Hippocampal formation (tissue), 2 donors: ENCODE measurements at places on chromosomes 7 and 10.
A peak's percentile ranks its signal among the peaks of the same experiment; 100 is the strongest.

- DNase-seq: peak; percentile 32
Measured at GRCh38 chr10:110032801-110033700, 25.3 kb downstream of the ADD3 start.

GRCh38 chr7:123431075-123431614 is 103.2 kb downstream of the IQUB start:
- DNase-seq: no peak

DNA sequence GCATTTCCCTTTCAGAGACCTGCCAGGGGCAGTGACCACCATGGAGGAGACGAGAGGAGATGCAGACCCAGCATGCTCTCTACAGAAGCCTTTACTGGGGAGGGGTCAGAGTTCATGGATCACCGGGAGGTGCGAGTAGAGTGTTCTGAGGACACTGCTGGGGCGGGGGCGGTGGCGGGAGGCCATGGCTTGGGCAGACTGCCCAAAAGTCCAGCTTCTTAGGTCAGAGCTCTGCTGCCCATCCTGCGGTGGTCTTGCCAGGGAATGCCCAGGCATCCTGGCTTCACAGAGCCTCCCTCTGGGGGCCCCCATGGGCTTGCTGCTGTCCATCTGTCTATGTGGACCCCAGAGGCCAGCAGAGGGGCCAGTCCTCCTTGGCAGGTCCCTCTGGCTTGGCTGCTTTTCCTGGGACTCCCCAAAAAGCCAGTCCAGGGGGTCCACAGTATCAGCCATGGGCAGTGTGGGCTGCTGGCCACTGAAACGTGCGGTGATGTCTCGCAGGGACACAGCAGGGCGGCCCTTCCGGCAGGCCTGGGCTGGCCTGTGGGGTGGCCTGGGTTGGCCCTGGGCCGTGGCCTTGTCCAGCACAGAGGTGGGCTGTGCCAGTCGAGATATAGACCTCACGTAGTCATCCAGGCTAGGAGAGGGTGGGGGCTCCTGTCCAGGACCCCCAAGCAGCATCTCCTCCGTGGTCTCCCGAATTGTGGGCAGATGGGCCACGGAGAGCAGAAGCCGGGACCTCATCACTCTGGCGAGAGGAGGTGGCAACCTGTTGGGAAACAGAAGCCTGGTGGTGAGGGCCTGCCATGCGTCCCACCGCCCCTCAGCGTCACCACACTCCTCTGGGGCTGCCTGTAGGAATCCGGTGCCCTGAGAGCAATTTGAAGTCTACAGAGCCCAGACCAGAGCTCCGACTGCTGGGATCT is 1.1 kb downstream of the DEPP1 start:
- DNase-seq: no peak

DNA sequence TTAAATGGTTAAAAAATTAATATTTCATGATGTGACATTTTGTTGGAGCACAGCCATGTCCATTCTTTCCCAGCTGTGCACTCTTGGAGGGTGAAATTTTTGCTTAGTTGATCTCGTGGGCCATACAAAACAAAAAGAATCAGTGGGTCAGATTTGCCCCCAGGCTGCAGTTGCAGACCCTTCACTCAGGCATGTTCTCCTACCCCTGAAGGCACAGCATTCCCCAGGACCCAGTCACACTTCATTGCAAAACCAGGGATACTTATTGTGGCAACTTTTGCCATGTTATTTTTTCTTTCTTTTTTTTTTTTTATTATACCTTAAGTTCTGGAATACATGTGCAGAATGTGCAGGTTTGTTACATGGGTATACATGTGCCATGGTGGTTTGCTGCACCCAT is 6.0 kb downstream of the TAS2R40 start:
- DNase-seq: no peak

- DNase-seq: no peak
Measured at GRCh38 chr10:77400033-77400432, 237.6 kb downstream of the KCNMA1 start.

GRCh38 chr10:6019796-6020195 is 42.4 kb downstream of the IL2RA start:
- no peak for DNase-seq

DNA sequence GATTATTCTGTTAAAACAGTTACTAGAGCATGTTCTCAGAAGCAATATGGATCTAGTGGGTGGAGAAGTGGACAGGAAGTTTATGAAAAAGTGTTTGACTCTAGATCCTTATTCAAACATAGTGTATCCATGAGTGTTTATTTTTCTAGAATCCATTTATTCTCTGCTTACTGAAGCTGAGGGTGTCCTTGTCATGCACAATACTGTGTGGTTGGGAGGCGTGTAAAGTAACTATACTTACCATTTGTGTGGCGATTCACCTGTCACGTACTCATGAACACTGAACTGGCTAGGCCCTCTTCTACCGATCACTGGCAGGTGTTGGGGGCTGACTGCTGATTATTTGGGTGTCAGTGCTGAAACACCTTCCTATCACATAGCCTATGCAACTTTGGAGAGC is 74.0 kb downstream of the POU6F2 start:
- no peak for DNase-seq

GRCh38 chr10:128499956-128500355 is 373.7 kb upstream of the MKI67 start:
- no peak for DNase-seq

GRCh38 chr7:107037717-107038603 is 6.5 kb upstream of the PRKAR2B start:
- no peak for DNase-seq

- no peak for DNase-seq
Measured at GRCh38 chr7:69002416-69002815, 595.9 kb upstream of the AUTS2 start.

- no peak for DNase-seq
Measured at GRCh38 chr7:40922316-40922670, 780.6 kb downstream of the INHBA start.

GRCh38 chr10:43125881-43126731 is 12.1 kb upstream of the CSGALNACT2 start:
- DNase-seq: no peak

DNA sequence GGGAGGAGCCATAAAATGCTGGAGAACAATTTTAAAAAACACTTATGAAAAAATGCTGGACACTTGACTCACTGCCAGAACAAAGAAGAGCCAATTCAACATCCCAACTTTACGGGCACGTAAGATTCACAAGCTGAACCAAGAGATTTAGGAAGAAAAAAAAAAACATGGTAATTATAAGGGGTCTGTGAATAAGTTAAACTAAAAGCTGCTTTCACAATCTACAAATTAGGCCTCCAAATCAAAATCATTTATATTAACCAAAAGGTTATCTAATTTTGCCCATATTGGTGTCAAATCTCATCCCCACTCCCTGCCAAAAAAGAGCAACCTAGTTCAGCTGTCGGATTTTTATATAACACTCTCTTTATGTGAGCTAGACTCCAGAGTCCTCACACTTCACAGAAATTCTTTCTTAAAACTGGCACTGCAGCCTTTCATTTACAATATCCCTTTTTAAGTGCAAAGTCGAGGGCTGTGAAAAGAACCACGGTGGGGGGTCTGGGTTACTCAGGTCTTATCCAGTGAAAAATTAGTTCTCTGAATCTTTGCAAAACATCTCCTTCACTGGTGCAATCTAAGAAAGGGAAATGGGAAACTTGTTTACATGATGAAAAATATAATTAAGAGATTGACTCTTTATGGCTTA is 30.4 kb upstream of the DGKI start:
- DNase-seq: no peak
